ENCODE measurements at places on chromosomes 7 and 10.

DNA sequence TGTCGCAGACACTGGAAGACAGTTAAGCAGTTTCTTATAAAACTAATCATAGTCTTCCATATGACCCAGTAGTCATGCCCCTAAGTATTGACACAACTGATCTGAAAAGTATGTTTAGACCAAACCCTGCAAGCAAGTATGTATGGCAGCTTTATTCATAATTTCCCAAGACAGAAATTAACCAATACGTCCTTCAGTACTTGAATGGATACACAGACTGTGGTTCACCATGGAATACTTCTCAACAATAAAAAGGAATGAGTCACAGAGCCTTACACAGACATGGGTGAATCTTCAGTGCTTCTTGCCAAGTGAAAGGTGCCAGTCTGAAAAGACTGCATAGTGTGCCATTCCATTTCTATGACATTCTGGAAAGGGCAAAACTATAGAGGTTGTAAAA, 50.2 kb upstream of the AKR1E2 start:
- no peak for DNase-seq

DNA sequence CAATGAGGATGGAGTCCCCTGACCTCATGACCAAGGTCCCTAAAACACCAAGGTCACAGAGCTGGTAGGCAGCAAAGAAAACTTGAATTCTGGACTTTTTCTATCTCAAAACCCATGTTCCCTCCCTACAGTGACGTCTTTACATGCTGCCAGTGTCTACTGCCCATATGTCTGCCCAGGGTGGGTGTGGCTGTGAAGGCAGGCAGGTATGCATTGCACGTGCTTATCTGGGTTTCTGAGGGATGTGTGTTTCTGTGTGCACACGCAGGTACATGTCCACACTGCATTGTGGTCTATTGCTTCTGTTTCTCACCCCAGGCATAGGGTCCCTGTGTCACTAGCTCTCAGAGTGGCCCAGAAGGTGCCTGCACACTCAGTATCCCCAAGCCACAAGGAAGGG, 13.5 kb downstream of the ATP6V1F start:
- DNase-seq: no peak

GRCh38 chr10:46077141-46077554, 31.1 kb upstream of the MSMB start:
- DNase-seq: no peak

- no peak for DNase-seq
These were observed 123.4 kb upstream of the ZNF92 start for GRCh38 chr7:65250216-65250615.

DNA sequence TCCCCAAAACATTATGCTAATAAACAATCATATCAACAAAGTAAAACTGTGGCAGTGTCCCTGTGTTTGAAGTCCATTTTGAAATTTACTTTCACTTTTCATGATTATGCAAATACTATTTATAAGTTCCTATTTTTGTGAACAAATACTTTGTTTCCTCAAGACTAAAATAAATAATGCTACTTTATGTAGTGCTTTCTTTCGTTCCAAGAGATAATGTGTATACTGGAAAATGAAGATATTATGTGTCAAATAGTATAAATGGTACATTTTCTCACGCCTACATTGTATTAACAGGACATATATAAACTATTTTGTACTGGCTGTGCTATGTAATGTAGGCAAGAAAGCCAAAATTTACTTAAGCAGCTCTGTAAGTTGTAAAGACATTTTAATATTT, 136.3 kb downstream of the MALRD1 start:
- DNase-seq: no peak

GRCh38 chr7:11130012-11130411, 156.3 kb downstream of the PHF14 start:
- DNase-seq: no peak

- no peak for DNase-seq
These were observed 31.4 kb downstream of the LRRC27 start for GRCh38 chr10:132363376-132363775.
